ENCODE measurements at places on chromosomes 11 and 22.

- no peak for DNase-seq
These were observed 152.8 kb upstream of the ZBED5 start for GRCh38 chr11:11010624-11011127.

GRCh38 chr22:41096841-41097240 is 4.4 kb downstream of the EP300 start:
- no peak for DNase-seq

GRCh38 chr22:23750714-23751440 is at the start of gene ZNF70:
TSS of gene ZNF70 (minus strand) at chr22:23751112. CDS start at chr22:23745140, 5,972 bp downstream.
- peak; percentile 58 for DNase-seq

- DNase-seq: no peak
These were observed 696 bp upstream of the MICAL2 start for GRCh38 chr11:12109591-12110196.

- DNase-seq: no peak
These were observed 429.0 kb downstream of the MIAT start for GRCh38 chr22:27086080-27087044.

DNA sequence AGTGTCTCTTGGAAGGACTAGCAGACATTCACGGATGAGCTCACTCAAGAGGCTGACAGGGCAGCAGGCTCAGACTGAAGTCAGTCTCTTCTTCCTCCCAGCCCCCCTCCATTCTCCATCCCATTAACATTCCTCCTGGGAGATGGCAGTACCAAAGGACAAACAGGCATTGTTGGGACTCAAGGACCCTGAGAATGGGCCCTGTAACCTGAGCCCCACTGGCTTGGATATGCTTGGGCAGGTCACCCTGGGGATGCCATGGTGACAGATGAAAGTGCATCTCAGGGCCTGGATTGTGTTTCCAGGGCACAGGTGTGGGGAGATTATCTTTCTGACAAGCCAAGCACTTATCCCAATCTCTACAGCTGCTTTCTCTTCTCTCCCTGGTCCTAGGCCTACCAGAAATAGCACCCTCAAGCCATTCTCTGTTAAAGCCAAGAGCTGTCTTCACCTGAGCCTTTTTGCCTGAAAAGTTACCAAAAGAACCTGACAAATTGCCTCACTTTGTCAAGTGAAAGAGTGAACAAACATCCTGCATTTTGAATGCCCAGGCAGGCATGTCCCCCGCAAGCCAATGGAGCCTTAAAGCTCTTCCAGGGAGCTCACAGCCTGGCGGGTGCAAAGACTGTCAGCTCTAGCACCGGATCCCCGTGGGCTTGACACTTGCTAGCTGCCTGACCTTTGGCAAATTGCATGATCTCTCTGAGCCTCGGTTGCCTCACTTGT is 366.0 kb upstream of the NARS2 start:
- no peak for DNase-seq

DNA sequence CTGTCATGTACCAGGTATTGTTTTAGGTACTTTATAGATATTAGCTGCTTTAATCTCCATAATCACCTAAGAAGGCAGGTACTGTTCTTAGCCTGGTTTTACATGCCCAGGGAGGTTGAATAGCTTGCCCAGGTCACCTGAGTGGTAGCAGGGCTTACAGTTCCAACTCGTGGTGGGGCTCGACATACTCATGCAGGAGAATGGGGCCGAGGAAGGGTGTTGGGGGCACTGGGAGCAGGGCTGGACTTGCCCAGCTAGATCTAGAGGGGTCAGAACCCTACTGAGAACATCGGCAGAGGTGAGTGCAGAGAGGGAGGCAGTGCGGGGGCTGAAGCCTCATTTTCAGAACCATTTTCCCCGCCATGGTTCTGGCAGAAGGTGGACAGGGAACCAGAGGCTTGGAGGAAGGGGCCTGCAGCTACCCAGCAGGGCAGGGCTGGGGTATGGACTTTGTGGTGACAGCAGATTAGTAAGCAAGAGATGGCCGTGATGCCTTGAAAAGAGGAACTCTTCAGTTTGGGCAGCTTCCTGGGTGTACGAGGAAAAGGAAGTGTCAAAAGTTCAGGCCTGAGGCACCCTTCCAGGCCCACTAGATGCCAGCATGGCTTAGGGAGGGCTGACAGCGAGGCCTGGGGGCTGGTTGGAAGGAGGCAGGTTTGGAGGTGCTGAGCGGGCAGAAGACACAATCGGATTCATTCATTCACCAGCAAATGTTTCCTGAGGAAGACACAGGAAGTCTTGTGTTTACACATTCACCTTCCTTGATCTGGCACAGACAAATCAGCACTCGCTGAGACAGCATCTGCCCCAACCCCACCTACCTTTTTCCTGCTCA is 54.7 kb upstream of the LYVE1 start:
- no peak for DNase-seq

DNA sequence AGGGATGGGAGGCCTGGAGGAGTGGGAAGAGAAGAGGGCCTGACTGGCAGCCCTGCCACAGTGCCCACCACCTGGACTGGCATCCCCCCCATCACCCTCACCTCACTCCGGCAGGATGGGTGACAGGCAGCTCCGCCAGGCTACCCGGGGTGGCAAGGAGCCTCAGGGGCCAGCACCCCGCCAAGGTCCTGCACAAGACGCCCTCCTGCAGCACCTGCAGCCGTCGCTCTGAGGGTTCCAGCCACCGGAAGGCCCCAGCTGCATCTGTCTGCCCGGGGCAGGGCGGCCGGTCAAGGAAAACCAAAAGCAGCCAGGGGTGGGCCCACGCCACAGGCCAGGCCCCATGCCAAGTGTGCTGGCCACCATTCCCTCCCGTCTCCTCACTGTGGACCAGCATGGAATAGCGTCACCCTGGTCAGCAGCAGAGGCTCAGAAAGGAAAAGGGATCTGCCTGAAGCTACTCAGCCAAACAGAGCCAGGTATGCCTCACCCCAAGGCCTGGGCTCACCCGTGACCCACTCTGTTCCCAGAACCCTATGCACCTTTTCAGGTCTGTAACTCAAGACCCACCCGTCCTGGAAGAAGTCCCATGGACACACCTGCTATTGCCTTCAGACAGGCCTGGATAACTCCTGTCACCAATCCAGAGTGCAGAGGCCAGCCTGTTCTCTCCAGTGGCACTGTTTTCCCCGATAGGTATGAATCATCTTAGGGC is 7.0 kb downstream of the RHBDD3 start:
- DNase-seq: no peak

Data from CMK (cell line).